ENCODE measurements at places on chromosomes 12 and 14.
A peak's percentile ranks its signal among the peaks of the same experiment; 100 is the strongest.

GRCh38 chr14:104724981-104725771 is 1.1 kb downstream of the ADSS1 start:
- DNase-seq = no peak

DNA sequence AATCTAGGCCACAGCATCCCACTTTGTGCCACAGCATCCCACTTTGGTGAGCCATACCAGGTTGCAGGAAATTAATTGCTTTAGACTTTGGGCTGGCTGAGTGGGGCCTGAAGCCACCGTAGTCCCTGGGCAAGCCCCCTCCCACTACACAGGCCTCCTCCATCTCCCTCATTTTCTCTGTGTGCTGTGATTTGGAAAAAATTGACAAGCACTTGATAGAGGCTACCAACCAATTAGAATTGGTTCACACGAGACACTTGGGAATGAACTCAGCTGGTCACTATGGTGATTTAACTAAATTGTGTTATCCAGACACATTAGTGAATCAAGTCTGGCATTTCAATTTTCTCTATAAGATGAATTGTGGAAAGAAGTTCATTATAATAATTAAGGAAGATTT is 481.1 kb downstream of the DIO2 start:
- no peak for DNase-seq

DNA sequence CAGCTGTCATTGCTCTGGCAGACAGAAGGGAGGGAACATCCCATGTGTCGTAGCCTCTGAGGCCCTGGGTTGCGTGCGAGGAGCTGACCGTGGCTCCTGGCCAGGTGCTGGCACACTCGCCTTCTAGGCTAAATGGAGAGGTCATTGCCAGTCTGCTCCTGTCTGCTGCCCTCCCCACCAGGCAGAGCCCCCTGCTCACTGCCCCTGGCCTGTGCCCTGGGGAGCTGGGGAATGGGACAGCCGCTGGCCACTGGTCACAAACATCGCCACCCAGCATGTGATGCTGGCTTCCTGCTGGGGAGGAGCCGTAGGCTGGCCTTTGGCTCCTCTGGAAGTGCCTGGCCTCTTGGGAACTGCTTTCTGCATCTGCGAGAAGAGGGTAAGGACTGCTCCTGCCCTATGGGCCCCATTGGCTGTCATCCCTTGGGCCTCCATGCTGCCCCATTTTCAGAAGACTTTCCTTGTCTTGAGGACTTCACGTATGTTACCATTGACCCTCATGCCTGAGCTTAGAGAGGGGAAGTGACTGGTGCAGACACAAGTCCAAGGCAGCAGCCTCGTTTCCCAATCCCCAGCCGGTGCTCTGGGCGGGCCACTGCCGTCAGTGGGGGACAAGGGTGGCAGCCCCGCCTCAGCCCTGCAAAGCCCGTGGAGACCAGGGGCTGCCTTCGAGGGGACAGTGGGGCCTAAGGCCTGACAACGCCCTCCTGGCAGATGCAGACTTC is 2.0 kb upstream of the TNFAIP2 start:
- peak; percentile 49 for DNase-seq

- peak; percentile 99 for DNase-seq
Observed at GRCh38 chr14:81533536-81534343, at the start of gene SEL1L. TSS of gene SEL1L (minus strand) at chr14:81533853. CDS start at chr14:81533744, 109 bp downstream.

DNA sequence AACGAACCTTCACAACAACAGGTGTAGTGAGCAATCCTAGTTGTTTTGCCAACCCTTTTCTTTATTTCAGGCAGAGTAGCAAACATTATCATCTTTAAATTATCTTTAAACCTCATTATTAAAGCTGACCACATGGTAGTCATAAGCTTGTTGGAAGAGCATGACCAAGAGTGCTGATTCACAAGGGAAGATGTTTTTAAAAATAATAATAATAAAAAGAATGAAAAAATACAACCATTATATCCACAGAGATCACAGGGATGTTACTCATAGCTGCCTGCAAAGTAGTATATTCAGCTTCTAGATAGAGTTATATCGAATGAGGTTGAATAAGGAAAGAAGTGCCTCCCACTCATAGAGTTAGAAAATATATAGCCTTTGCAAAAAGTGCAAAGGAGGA is 101.0 kb upstream of the FLRT2 start:
- no peak for DNase-seq

GRCh38 chr12:47885012-47885501 is 19.7 kb downstream of the VDR start:
- DNase-seq = no peak

GRCh38 chr12:22266101-22266500 is 68.4 kb downstream of the ST8SIA1 start:
- DNase-seq = no peak

DNA sequence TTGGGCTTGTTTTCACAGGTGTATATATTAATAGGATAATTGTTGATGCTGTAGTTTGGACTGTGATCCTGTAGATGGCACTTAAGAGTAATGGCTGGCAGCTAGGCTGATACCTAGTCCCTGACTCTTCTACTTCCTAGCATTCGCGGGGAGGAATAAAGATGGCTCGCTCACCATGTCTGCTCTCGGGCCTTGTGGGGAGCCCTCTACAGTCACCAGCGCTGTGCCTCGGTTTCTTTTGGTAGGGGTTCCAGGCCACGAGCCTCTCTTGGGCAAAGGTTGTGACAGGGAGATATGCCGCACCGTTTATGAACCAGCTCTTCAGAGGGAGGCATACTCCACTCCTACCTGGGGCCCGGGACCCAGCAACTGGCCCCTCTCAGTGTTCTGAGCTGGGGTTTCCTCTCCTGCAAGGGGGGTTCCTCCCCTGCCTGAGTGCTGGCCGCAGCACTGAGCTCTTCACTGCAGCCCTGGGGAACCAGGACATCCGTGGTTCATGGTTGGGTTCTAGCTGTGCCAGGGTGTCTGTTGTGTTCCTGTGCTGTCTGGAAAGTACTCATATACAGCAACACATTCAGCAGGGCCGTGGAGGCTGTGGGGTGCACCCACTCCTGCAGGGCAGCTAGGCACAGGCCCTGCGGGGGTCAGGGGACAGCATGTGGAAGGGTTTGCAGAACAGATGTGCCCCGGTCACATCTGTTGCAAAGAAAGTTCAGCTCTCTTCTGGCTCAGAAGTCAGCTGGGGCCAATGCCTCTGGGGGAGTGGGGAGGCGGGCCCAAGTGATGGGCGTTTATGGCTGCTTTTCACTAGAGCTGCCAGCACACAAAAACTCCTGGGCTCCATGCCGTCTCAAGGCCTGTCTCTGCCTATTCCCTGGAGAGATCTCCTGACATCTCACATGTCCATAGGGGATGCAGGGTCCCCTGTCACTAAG is 147.9 kb downstream of the PPFIA2 start:
- DNase-seq = no peak

DNA sequence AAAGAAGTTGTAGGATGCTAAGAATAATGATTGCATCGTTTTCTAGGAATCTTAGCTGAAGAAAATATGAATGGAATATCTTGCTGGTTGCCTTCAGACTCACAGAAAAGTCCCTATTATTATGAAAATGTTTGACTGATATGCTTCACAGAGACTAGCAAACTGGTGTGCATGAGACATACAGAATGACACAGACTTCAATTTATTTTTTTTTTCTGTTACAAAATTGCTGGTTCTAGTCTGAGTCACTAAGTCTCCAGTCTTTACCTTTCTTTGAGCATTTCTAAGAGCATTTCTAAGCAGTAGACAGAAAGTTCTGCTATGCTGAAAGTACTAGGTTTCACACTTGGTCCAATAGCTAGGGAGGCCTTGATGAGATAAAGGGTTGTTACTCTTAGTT is 377.6 kb upstream of the ATP2B1 start:
- DNase-seq = no peak

DNA sequence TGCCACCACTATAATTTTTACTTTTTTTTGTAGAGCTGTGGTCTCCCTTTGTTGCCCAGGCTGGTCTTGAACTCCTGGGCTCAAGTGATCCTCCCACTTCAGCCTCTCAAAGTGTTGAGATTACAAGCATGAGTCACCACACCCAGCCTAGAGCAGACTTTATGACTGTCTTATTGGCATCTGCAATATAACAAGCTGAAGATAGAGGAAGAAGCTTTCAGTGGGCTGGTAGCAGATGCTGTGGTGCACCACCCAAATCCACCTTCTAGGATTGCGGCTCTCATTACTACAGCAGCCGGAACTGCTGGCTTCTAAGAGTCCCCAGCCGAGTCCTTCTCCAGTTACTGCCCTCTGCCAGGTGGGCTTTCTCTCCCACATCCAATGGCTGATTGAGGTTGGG is 7.6 kb upstream of the STK38L start:
- no peak for DNase-seq

GRCh38 chr14:40394634-40395340 is 962.6 kb upstream of the FBXO33 start:
- DNase-seq = no peak

DNA sequence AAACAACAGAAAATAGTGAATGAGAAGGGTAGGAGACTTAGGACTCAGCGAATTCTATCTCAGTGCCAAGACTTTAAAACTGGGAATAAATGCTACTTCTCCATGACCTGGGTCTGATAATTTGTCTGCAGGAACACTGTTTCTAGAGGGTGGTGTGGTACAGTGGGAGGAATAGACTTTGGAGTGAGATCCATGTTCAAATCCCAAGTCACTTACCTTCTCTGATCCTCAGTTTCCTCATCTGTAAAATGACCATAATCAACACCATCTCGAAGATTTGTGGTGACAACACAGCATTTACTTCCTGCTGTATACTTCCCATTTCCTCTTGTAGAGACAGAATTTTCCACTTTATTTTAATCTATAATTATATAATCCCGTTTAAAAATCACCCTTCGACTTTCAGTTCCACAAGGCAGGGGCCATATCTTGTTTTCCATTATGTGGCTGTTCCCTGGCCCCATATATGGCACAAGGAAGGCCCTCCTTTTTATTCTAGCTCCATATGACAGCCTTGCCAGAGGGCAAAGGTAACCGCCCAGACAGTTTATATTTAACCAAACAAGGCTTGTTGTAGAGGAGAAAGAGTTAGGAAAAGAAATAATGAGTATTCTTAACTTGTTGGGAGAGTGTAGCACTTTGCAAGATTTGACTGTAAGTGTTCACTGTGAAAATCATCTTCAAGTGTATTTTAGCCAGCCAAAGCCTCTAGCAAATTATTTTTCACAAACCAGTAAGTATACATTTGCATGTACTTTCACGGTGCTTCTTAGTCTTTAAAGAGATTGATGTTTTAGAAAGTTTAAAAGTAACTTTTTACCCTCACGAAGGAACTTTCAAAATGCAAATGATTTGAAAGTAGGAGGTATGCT is 243.1 kb downstream of the AKAP6 start:
- no peak for DNase-seq

DNA sequence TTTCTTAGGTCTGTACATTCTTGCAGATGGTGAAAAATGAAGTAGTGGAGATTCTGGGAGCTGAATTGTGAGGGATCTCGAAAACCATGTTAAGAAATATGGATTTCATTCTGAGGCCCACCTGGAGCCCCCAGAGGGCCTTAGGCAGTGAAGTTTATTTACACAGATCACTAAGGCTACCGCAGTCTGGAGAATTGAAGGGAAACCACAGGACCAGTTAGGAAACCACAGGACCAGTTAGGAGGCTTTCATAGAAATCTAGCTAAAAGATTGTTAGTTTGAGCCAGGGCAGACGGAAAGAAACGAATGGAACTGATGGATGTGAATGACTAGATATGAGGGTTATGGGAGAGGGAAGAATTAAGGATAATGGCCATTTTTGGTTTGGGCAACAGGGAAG is 7.2 kb downstream of the CBLN3 start:
- no peak for DNase-seq

DNA sequence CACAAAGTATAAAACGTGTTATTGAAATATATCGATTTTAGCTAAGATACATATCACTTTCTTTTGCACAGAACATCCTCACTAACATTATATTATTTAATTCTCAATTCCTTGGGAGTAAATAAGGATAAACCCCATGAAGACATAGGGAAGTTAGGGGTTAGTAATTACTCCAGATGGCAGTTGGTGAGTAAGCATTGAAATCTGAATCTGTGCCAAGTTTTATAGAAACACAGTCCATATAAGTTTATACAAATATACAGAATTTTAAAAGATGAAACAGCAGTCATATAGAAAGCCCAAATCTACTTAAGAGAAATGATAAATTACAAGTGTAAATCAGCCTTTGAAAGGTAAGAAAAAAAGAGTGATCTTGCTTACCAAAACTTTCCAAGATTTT is 200.4 kb upstream of the SYT10 start:
- DNase-seq = no peak

DNA sequence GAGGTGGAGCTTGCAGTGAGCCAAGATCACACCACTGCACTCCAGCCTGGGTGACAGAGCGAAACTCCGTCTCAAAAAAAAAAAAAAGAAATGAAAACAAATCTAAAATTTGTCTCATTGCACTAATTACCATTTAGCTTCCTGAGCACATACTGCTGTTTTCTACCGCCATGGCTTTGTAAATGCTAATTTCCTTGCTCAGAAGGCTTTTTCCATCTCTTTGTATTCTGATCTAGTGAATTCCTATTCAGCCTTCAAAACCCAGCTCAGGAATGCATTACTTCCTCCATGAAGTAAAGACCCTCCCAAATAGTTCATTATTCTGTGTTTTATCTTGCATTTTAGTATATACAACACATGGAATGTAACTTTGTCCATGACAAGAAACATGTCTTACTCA is 33.6 kb downstream of the CEP83 start:
- DNase-seq = no peak

DNA sequence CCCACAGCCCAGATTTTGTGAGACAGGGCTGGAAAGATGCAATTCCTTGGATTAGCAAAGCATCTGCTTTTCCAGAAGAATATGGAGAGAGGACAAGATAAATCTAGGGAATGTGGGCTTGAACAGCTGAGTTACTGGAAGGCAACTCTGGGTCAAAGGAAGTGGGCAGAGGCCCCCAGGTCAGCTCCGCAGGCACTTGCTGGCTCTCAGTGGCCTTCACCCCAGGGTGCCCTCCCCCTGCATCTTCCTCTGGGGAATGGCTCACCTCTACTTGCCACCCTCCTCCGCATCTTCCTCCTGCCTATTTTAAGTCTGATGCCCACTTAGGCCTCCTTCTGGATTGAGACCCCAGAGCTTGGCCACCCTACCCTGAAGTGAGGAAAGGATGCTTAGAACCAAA is 10.5 kb upstream of the PNMA1 start:
- DNase-seq = no peak

- DNase-seq = peak; percentile 39
Observed at GRCh38 chr12:127293507-127294310, 973.3 kb upstream of the TMEM132C start.

- DNase-seq = no peak
Observed at GRCh38 chr12:85617307-85618091, 218.7 kb downstream of the RASSF9 start.

- DNase-seq = no peak
Observed at GRCh38 chr14:90846511-90846910, 30.3 kb upstream of the TTC7B start.

GRCh38 chr12:77923882-77924281 is 93.2 kb downstream of the NAV3 start:
- DNase-seq = no peak

DNA sequence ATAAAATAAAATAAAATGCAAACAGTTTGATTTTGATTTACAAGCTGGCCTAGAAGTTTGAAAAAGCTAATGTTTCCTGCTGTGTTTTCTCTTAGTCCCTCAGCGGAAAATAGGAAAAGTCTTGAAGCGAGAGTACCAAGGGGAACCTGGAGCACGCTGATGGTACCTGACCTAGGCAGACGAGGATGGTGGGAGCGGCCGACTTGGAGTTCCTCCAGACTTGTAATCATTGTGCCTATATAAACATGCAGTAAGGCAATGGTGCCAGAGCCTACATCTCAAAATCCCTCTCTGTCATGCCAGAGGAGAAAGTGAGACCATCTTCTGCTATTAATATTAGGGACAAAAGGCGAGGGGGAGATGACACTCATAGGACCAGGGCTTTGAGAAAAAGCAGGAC is 371.7 kb downstream of the TMEM132D start:
- DNase-seq = no peak

GRCh38 chr14:30585204-30585603 is 26.2 kb downstream of the G2E3 start:
- no peak for DNase-seq

All from tibial nerve (tissue), 4 donors.